Activated T-helper 1 cell treated with anti-CD3 and anti-CD28 coated beads, Interleukin-12 subunit alpha, Interleukin-12 subunit beta, Interleukin-2, Interleukin-4 antibody, amounts not matched to agents 30 ng/mL and 10 ng/mL and 1 ng/mL, durations not matched to agents 14 hours and 24 hours and 36 hours (primary cell): ENCODE measurements at places on chromosomes 12 and 14.

DNA sequence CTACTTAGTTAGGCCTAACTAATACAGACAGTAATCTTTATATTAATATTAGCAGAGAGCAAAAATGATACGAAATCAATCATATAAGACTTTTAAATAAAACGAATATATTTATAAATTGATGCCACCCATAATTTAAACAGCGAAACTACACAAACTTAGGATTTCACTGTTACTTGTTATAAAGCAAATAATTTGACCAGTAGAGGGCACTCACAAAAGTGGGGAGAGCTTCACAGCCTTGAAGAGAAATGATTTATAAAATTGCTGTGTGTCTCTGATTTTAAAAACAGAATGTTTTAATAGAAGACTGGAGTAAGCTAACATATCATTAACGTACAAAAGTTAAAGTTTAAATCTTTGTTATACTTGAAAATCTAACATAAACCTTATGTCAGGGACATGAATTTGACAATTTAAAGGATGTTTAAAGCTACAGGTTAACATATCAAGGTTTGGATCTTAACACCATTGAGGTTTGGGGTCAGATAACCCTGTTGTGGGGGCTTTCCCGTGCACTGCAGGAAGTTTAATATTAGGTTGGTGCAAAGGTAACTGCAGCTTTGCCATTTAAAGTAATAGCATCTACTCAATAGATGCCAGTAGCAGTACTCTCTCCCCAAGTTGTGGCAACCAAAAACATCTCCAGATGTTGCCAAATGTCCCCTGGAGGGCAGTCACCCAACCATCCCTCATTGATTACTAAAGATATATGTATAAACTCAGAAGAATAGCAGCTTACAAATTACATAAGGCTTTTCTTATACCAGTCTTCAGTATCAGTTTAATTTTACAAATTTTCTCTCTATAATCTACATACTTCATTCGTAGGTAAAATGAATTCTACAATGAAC, 9.3 kb downstream of the KRAS start:
- DNase-seq: no peak

- DNase-seq: no peak
These were observed 46.1 kb downstream of the KTN1 start for GRCh38 chr14:55626131-55626530.

DNA sequence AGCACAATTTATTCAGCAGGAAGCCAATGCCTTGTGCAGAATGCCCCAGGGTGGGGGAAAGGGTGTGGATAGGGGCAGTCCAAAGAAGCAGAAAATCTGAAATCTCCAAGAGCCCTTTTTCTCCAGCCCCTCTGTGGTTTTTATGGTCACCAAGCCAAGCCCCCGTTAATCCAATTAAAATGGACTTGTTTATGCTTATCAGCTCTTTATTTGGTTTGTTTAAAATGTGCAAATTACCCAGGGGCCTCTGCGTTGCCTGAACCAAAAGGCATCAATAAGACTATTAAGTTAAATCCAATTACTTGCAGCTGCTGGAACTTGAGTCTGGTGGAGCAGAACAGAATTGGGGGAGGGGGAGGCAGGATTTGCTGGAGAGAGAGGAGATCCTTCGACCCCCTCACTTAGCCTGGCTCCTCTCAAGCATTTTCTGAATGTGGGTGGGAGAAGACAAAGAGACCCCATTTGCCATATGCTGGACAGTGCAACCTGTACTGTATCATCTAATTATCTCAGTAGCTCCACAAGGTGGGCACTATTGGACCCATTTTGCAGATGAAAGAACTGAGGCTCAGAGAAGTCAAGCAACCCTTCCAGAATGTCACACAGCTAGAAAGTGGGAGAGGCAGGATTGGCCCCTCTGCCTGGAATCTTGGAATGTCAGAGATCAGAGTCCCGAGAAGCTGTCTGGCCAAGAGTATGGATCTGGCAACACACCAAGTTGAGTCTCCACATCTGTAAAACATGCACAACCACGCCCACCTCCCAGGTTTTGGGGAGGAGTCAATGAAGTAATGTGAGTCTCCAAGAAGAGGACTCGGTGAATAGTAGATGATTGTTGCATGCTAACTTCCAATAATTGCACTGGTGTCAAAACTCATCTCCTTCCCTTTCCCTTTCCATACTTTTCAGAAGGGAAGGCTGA, 66.9 kb downstream of the CMKLR1 start:
- DNase-seq: no peak

GRCh38 chr12:124680863-124681778, 113.7 kb upstream of the NCOR2 start:
- DNase-seq: no peak

GRCh38 chr12:30286345-30286926, 409.2 kb downstream of the IPO8 start:
- no peak for DNase-seq

GRCh38 chr14:73829526-73830431, 21.9 kb upstream of the PTGR2 start:
- peak; percentile 16 for DNase-seq
